ENCODE measurements at places on chromosomes 1 and 21. TPM values are rescaled to one million over a fixed set of nuclear protein-coding genes. Genes with fewer than 3 reads are reported as not detected.
A peak's percentile ranks its signal among the peaks of the same experiment; 100 is the strongest.

OR2L3 gene
- not detected for total RNA-seq

RGS16 gene
- 27.2 TPM for total RNA-seq

SYT14 gene
- not detected for total RNA-seq

RAB3GAP2 gene
- 67.3 TPM for total RNA-seq

CD84 gene
- total RNA-seq = 14.8 TPM

ASTN1 gene
- not detected for total RNA-seq

ZMYND12 gene
- 1.6 TPM for total RNA-seq

CHRNB2 gene
- total RNA-seq = not detected

SPRR2A gene
- not detected for total RNA-seq

DNA sequence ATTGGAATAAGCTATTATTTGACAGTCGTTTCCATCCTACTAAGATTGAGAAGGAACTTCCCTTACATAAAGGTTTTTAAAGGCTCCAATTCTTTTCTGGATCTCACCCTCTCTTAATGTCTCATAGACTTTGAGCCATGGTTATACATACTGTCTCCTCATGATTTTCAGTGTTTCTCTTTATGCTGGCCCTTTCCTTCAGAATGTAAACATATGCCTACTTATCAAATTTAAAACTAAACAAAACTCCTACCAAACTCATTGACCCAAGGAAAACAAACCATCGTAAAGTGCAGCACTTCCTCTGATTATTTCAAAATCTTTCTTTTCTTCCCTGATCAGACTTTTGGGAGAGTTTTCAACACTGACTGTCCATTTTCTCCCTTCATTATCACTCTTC lies 163.4 kb upstream of the DPYD start:
- no peak for DNase-seq

DNA sequence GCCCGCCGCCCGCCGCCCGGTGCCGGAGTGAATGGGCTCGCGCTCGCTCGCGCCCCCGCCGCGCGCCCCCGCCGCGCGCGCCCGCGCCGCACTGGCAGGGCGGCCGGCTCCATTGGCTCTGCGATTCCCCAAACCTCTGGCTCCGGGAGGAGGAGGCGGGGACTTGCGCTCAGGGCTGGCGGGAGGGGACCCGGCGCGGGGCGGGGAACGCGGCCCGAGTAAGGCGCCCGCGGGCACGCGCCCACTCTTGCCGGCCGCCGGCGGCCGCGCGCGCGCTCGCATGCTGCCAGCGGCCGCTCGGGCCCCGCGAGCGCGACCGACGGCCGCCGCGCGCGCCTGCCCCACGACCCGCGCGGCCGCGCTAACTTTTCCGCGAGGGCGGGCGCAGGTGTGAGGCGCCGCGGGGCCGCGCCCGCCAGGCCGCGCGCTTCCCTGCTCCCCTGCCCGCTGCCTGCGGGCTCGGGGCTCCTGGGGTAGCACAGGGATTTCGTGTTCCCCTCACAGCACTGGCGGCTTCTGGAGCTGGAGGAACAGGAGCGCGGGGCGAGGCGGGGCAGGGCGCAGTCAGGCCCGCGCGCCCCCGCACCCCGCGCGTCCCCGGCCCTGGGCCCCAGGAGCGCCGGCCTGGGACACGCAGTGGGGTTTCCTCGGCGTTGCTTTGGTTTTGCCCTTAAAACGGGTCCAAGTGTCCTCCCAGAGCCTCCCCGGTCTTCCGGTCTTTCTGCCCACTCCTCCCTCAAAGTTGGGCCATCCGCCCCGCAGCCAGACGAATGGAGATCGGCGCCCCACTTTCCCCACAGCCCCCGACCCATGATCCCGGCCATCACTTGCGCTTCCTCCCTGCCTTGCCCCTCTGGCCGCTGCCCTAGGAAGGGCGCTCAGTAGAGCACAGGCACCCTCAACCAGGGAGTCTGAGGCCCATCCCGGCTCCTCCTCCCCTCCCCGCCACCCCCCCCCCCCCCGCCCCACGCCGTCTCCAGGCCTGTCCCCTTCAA lies 101.5 kb downstream of the CASZ1 start:
- DNase-seq = peak; percentile 83

GRCh38 chr1:64437453-64437852 lies 32.5 kb upstream of the CACHD1 start:
- DNase-seq = no peak

DNA sequence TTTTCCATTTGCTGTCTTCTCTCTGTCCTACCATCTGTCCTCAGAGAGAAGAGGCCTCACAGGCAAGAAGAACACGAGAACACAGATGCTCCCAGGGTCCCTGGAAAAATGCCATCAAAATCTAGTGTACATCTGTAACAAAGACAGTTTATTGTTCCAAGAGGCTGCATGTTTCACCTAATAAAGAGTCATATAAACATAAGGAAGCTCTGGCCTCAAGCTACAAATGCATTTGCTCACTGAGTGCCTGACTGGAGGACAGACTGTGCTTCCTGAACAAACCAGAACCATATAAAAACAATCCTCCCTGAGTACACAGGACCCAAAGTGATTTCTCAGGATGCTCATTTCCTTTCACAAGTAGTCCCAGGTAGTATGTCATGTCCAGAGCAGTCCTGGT lies 76.3 kb upstream of the SLC44A3 start:
- DNase-seq = no peak

DNA sequence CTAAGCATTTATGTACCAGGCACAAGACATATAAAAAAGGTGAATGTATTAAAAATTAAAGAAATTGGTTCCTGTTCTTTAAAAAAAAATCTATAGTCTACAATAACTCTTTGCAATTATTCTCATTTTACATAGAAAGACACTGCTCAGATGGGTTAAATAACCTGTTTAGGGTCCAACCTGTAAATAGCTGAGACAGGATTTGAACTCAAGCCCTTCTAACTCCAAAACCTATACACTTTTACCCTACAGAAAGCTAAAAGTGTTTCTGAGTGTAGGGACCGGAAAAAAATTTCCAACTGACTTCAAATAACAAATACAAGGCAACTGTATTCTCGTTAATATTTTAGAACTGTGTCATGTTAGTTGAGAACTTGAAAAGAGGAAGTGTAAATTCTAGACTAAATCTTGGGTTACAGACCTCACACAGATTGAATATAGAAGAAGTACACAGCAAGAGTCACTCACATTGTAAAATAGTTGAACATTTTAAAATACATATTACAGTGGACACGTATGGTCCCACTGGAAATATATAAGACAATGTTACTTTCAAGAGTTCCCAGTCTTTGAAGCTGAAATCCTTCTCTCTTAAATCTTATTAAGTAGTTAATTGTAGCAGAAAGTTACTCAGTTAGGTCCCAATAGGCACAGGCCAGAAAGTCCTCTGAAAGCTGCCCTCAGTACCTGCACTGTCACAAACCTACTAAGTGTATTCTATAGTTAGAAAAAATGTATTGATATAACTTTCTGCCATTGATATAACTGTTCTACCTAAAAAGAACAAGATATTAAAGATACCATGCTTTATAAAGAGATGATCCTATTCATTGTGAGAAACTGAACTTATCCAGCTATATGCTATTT lies 7.3 kb downstream of the EDEM3 start:
- no peak for DNase-seq

DNA sequence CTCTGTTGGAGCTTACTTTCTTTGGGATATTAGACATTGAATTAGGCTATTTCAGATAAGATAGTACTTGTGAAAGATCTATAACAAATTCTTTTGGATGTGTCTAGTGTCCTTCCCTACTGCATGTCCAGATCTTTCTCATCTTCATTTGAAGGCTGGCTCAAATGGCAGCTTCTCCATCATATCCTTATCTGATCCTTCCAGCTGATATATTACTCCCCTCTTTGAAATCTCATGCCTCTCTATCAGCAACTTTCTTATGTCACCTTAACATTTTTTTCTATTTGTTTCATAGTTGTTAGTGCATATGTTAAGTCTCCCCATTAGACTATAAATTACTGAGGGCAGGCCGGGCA lies 17.5 kb downstream of the CAP1 start:
- DNase-seq = no peak

DNA sequence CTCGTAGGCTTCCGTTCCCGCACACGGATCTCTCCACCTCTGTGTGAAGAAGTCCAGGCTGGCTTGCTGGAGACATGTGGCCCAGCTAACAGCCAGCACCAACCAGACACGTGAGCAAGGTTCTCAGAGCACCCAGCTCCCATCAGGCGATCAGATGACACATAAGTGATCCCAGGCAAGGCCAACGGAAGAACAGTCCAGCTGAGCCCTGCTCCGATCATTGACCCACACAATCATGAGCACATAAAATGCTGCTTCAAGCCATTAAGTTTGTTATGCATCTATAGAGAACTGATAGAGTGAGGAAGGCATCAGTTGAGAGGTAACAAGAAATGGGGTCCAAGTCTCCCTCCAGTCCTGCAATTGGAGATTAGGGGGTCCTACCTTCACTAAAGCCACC lies 15.4 kb downstream of the C1orf198 start:
- no peak for DNase-seq

DNA sequence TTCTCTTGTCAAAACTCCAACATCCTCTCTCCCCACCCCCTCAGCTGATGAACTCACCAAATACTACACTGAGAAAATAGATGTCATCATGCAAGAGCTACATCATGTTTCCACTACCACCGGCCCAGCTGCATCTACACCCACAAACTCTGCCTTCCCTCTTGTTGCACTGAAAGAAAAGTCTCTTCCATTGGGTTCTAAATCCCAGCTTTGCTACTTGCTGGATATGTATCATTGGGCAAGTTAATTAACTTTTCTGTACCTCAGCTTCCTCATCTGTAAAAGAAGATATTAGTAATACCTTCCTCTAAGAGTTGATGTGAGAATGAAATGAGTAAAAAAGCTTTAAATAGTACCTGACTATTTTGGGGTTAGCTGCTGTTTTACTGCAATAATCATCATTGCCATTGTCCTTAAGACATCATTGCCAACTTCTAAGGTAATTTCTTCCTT lies 108.6 kb downstream of the OLFML2B start:
- peak; percentile 73 for DNase-seq

DNA sequence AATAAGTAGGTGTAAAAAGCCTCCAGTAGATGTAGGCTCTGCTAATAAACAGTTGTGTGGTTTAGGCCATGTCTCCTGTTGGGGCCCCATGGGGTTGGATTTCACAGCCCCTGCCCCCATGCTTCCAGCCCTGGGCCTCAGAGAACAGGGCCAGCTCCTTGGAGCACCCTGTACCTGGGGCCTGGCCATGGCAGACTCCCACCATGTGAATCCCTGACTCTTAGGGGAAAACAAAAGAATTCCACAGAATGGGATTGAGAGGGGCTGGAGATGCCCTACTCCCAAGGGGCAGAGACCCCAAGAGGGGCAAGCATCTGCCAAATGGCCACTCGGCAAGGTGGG lies 11.5 kb downstream of the LRP8 start:
- DNase-seq = no peak

Data from activated CD4-positive, alpha-beta T cell treated with anti-CD3 and anti-CD28 coated beads for 36 hours (primary cell).